Activated T-helper 1 cell treated with anti-CD3 and anti-CD28 coated beads, Interleukin-12 subunit alpha, Interleukin-12 subunit beta, Interleukin-2, Interleukin-4 antibody, amounts not matched to agents 30 ng/mL and 10 ng/mL and 1 ng/mL, durations not matched to agents 14 hours and 24 hours and 36 hours (primary cell): ENCODE measurements at places on chromosomes 7 and 10. TPM values are rescaled to one million over a fixed set of nuclear protein-coding genes. Genes with fewer than 3 reads are reported as not detected.

The GPR158 gene
- not detected in 2 replicates for total RNA-seq

The TSC22D4 gene
- 126 and 134 TPM in 2 replicates for total RNA-seq

The NKX1-2 gene
- not detected in 2 replicates for total RNA-seq

The GHRHR gene
- total RNA-seq = not detected in 2 replicates

The C10orf53 gene
- total RNA-seq = not detected in 2 replicates

The ZNF800 gene
- 39.1 and 44.2 TPM in 2 replicates for total RNA-seq

The CTAGE4 gene
- total RNA-seq = 0.75 and 1.1 TPM in 2 replicates

The UCMA gene
- total RNA-seq = not detected in 2 replicates

The GJD4 gene
- total RNA-seq = not detected in 2 replicates

The PSD gene
- total RNA-seq = 9.9 and 10.6 TPM in 2 replicates

The ACTL6B gene
- total RNA-seq = not detected in 2 replicates

The CPA1 gene
- total RNA-seq = not detected in 2 replicates

The AKR1B1 gene
- total RNA-seq = 99.7 and 111 TPM in 2 replicates

The FAM237B gene
- total RNA-seq = not detected in 2 replicates

The HEPACAM2 gene
- not detected in 2 replicates for total RNA-seq

The ASB10 gene
- total RNA-seq = not detected in 2 replicates

The LUC7L2 gene
- 179 and 194 TPM in 2 replicates for total RNA-seq

The CUZD1 gene
- 3.0 TPM in 2 replicates for total RNA-seq

The BUB3 gene
- 197 and 201 TPM in 2 replicates for total RNA-seq

The GPR22 gene
- not detected in 2 replicates for total RNA-seq

The FGFBP3 gene
- 2.5 TPM in 2 replicates for total RNA-seq

The SLC16A9 gene
- 4.2 and 5.4 TPM in 2 replicates for total RNA-seq

The KRIT1 gene
- total RNA-seq = 48.2 and 48.3 TPM in 2 replicates

The GNAT3 gene
- not detected in 2 replicates for total RNA-seq
